ENCODE measurements at places on chromosomes 16 and 17.

DNA sequence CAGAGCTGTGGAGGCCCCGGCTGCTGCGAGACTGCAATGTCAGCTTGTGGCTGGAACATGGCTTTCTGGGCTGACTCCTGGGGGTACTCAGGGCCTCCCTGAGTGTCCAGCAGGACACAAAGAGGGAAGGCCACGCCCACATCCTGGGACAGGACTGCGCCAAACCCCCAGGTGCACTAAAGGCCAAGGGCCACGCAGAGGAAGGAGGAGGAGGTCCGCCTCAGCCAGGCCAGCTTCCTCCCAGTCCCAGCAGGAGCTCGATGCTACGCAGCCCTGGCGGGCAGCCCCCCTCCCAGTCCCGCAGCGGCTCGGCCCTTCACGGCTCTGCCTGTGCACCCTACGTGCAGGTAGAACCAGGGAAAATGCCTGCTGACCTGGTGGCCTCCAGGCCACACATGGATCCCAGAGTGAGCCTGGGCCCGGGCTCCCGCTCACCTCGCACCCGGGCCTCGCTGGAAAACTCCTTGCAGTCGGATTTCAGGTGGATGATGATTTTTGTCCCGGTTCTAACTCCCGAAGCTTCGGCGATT, 21.2 kb downstream of the DNASE1 start:
- DNase-seq, result no peak

GRCh38 chr16:49366669-49367068, 6.9 kb upstream of the C16orf78 start:
- no peak for DNase-seq

- no peak for DNase-seq
Measured at GRCh38 chr16:31083556-31083955, 5.2 kb downstream of the PRSS53 start.

DNA sequence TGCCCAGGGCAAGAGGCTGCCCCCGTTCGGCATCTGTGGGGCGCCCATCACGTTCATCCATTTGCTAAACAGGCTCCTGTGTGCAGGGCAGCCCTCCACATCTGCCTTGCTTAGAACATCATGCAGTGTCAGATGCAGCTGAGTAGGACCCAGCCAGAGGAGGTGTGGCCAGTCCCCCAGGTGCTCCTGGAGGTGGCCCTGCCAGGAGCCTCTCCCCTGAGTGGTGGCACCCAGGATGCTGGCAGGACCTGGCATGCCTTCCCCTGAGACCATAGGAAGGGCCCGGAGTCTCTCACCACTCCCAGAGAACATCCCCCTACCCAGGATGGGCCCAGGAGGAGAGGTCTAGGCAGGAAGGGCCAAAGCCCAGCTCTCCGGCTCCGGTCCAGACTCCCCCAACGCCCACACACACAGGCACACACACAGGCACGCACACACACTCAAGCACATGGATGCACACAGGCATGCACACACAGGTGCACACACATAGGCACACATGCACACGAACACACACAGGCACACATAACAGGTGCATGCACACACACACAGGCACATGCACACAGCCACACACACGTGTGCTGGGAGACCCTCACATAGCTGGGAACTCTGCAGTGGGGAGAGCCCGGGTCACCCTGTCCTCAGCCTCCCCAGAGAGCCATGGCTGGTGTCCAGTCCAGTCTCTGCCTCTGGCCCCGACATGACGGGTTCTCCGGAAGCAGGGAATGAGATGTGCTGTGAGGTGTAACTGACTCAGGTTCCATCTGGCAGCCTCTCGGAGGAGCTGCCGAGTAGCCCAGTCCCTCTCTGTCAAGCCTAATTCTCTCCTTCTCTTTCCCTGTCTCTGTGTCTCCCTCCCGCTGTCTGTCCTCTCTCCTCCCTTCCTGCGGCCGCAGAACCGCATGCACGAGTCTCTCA, 74.6 kb downstream of the AMFR start:
- no peak for DNase-seq

GRCh38 chr16:89409161-89409711, 81.1 kb downstream of the ANKRD11 start:
- DNase-seq, result no peak

GRCh38 chr16:28984091-28984490, 761 bp upstream of the LAT start:
- DNase-seq, result no peak

DNA sequence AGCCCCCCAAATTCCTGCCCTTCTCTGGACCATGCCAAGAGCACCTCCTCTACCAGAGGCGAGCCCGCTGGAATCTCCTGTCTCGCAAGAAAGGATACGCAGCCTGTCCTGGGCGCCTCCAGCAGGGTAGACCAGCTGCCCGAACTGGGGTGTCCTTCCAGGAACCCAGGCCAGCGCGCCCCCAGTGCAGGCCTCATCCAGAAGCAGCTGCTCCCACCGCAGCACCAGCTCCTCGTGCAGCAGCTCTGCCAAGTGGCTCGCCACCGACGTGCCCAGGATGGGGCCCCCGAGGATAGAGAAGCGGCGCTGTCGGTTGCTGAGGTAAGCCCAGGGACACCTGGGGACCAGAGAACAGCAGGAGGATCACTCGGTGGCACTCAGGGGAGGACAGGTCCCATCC, 4.8 kb downstream of the TAF1C start:
- no peak for DNase-seq

GRCh38 chr16:6165330-6165979, 1067.9 kb upstream of the EEF2KMT start:
- no peak for DNase-seq

GRCh38 chr16:29892458-29892813, 6.9 kb downstream of the SEZ6L2 start:
- DNase-seq, result no peak

DNA sequence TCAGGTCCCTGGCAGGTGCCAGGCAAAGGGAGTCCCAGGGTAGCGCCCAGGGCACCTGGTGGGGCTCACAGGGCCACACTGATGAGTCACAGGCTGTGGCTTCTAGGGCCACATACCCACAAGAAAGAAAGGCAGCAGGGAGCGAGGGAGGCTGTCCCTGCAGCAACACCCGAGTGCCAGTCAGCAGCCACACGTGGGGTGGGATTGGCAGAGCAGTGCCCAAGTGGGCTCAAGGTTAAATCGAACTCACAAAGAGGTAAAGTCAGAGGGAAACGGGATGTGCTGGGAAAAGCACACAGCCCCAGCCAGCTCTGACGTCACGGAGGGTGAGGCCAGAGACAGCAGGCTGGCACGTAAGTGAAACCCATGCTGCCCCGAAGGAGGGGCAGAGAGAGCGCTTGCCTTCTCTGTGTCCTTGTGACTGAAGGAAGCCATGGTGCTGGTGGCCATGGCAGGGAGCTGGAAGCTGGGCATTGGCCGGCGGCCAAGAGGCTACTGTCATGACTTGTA, 33.8 kb downstream of the FA2H start:
- no peak for DNase-seq

All from NCI-H774 (cell line).